Heart right ventricle (tissue), 16 donors: ENCODE measurements at places on chromosomes 13 and 19. TPM values are rescaled to one million over a fixed set of nuclear protein-coding genes. Genes with fewer than 3 reads are reported as not detected.

- no peak overlapping the region for H3K4me3 ChIP-seq
- no peaks in the 10 kb centered on the region for H3K27me3 ChIP-seq
- no peak for DNase-seq
- no peaks in the 10 kb centered on the region for H3K4me1 ChIP-seq
- H3K27ac ChIP-seq: no peak overlapping the region
- peaks cover 94% of the 10 kb centered on the region for H3K36me3 ChIP-seq
Measured at GRCh38 chr19:17734146-17734545, 14.9 kb downstream of the MAP1S start.

GRCh38 chr13:44237881-44238421, 135.7 kb upstream of the SERP2 start:
- H3K4me1 ChIP-seq: peaks cover 35% of the 10 kb centered on the region
- peak overlapping the region; percentile 80 for H3K27ac ChIP-seq
- DNase-seq: no peak
- no peaks in the 10 kb centered on the region for H3K36me3 ChIP-seq

DNA sequence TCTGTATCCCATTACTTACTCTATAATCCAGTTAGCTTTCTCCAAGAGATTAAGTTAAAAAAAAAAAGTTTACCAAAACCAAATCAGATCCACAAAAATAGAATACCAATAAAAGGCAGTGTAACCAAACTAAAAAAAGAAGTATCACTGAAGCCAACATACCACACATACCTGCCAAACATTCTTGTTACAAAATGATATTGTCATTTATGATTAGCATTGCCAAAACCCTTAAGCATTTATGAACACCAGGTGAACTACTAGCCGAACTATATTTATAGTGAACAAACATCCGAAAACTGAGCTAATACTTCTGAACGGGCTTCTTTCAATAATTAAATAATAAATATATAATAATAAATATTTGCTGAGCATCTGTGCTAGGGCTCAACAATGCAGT, 59.1 kb upstream of the EEF1AKMT1 start:
- no peaks in the 10 kb centered on the region for H3K36me3 ChIP-seq
- H3K4me3 ChIP-seq: peak overlapping the region; percentile 49
- DNase-seq: no peak
- H3K27ac ChIP-seq: peak overlapping the region; percentile 15

DNA sequence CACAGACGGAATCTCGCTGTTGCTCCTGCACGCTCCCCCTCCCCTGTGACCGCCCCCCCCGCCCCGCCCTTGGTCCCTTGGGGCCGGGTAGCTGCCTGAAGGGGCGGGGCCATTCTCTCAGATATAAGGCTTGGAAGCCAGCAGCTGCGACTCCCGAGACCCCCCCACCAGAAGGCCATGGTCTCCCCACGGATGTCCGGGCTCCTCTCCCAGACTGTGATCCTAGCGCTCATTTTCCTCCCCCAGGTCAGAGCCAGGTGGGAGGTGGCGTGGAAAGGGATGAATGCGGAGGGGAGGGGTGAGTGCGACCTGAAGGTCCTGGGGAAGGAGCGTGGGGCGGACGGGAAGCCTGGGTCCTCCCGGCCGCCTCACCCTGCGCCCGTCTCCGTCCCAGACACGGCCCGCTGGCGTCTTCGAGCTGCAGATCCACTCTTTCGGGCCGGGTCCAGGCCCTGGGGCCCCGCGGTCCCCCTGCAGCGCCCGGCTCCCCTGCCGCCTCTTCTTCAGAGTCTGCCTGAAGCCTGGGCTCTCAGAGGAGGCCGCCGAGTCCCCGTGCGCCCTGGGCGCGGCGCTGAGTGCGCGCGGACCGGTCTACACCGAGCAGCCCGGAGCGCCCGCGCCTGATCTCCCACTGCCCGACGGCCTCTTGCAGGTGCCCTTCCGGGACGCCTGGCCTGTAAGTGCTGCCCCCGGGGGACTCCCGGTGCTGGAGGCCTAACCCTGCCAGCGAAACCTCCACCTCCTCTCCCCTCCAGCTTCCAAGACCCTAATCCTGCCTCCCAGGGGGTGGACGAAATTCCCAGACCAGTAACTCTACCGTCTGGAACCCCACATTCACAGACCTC, at the start of gene DLL3:
TSS of gene DLL3 (plus strand) at position 150 of the 845 bp plus-strand sequence. CDS start at position 178, 28 bp downstream.
- no peaks in the 10 kb centered on the region for H3K36me3 ChIP-seq
- no peaks in the 10 kb centered on the region for H3K4me1 ChIP-seq
- H3K4me3 ChIP-seq: peak within 1 kb of the TSS; percentile 18
- DNase-seq: no peak
- H3K27ac ChIP-seq: no peak within 1 kb of the TSS

GRCh38 chr19:10899151-10899653, 27.8 kb downstream of the CARM1 start:
- no peaks in the 10 kb centered on the region for H3K27me3 ChIP-seq
- H3K4me3 ChIP-seq: no peak overlapping the region
- no peaks in the 10 kb centered on the region for H3K36me3 ChIP-seq
- peak; percentile 54 for DNase-seq
- H3K27ac ChIP-seq: peak overlapping the region; percentile 78

DNA sequence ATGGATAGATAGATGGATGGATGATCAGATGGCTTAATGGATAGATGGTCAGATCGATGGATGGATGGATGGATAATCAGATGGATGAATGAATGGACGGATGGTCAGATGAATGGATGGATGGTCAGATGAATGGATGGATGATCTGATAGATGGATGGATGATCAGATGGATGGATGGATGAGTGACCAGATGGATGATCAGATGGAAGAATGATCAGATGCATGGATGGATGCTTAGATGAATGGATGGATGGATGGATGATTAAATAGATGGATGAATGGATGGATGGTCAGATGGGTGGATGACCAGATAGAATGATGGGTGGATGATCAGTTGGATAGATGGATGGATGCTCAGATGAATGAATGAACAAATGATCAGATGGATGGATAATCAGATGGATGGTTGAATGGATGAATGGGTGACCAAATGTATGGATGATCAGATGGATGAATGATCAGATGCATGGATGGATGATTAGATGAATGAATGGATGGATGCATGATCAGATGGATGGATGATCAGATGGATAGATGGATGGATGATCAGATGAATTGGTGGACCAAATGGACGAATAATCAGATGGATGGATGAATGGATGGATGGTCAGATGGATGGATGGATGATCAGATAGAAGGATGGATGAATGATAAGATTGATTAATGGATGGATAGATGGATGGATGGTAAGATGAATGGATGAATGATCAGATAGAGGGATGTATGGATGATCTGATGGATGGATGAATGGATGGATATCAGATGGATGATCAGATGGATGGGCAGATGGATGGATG, 205.1 kb downstream of the TEX29 start:
- no peak overlapping the region for H3K4me3 ChIP-seq
- no peaks in the 10 kb centered on the region for H3K36me3 ChIP-seq
- H3K4me1 ChIP-seq: peaks cover 12% of the 10 kb centered on the region
- no peak for DNase-seq
- peaks cover 29% of the 10 kb centered on the region for H3K27me3 ChIP-seq
- H3K27ac ChIP-seq: no peak overlapping the region

DNA sequence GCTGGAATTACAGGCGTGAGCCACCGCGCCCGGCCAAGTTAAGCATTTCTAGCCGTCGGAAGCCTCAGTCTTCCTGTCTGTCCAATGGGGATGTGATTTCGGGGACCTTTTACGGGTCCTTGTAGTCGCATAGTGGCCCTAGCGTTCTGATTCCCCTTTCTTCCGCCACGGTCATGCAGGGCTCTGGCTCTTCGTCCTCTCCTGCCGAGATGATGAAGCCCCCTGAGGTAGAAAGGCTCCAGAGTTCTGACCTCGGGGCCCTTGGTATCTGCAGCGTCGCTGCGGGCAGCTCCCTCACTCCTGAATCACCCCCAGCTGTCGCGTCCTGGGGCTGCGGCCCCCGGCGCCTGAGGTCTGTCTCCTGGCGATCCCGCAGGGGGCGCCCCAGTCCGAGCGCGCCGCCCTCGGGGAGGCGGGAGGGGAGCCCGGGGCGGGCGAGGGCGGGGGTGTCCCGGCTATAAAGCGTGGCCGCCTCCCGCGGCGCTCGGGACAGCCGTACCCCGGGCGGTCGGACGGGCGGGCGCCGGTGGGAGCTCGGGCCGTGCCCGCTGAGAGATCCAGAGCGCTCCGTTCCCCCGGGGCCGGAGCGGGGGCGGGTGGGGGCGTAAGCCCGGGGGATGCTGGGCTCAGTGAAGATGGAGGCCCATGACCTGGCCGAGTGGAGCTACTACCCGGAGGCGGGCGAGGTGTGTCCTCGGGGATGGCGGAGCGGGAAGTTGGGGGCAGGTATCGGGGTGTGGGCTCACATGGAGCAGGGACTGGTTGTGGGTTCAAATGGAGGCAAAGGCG, at the start of gene FOXA3:
TSS of gene FOXA3 (plus strand) at position 487 of the 789 bp plus-strand sequence. CDS start at position 618, 131 bp downstream.
- peak; percentile 43 for DNase-seq
- H3K4me3 ChIP-seq: peak within 1 kb of the TSS; percentile 85

DNA sequence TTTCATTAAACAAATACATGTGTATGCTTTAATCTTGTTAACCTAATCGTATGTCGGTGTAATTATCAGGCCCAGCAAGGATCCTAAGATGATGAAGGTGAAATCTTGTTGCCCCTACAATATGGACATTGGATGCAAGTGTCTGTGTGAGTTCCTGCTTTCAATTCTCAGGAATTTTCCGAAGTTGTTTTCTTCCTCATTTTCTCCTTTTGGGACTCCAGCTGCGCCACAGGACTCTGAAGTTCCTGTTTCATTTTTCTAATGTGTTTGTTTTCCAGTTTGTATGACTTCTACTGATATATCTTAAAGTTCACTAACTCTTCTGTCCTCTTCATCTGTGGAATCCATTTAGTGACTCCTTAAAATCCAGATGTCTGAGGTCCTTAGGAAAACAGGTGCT, 11.9 kb upstream of the OR7D2 start:
- peaks cover 46% of the 10 kb centered on the region for H3K36me3 ChIP-seq
- no peak for DNase-seq
- no peaks in the 10 kb centered on the region for H3K4me1 ChIP-seq
- H3K4me3 ChIP-seq: no peak overlapping the region

DNA sequence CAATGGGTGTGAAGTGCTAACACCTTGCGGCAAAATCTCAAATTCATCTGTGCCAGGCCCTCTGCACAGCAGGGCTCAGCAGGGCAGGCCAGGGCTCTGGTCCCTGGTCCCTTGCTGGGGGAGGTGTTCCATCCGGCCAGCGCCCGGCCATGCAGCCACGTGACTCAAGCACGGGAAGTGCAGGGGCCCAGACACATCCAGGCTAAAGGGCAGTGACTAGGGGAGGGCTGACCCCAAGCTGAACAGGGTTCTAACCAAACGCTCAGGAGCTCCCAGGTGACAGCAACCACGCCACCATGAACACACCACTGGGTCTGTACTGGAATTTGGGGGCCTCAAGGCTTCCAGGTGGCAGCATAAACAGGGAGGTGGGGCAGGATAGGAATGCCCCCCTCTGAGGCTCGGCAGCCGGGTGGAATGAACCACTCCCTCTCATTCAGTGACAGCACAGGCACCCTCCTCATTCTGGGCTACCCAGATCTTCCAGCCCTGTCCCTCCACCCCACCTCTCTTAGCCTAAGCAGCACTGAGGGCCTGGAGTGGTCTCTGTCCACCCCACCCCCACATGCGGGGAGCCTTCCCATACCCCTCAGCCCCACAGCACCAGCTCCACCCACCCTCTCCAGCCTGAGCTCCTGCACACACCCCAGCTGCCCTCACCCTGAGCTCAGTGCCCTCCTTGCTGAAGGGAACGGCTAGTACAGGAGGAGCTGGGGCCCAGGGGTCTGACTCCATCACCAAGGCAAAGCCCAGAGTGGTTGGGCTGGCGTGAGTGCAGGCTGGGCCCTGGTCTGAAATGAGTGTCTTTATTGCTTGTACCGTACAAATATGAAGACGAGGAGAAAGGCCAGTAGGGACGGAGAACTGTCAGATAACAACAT, 5.3 kb upstream of the CCNP start:
- peaks cover 24% of the 10 kb centered on the region for H3K36me3 ChIP-seq
- no peaks in the 10 kb centered on the region for H3K27me3 ChIP-seq
- no peak overlapping the region for H3K4me3 ChIP-seq

GRCh38 chr13:28582892-28583240, 76.1 kb upstream of the POMP start:
- H3K36me3 ChIP-seq: no peaks in the 10 kb centered on the region
- no peak overlapping the region for H3K4me3 ChIP-seq
- no peak overlapping the region for H3K27ac ChIP-seq
- no peak for DNase-seq
- H3K4me1 ChIP-seq: no peaks in the 10 kb centered on the region

DNA sequence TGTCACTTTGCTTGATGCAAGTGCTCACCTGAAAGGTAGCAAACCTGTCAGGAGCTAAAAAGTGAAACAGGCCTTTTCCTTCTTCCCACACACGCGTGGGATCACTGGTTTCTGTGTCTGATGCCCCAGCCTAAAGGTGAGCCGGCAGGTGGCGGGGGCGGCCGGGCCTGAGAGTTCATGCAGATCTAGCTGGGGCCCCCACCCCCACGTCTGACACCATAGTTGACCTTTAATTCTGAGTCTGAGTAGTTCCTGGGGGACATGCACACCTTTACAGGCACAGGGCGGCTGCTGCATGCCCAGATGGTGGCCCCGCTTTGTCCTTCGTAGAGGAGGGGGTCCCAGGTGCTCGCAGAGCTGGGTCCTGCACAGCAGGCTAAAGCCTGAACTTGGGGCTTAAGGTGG, 345.3 kb downstream of the TEX29 start:
- DNase-seq: no peak
- H3K4me3 ChIP-seq: no peak overlapping the region
- H3K4me1 ChIP-seq: no peaks in the 10 kb centered on the region
- no peak overlapping the region for H3K27ac ChIP-seq

GRCh38 chr13:37741536-37741935, 128.0 kb downstream of the TRPC4 start:
- DNase-seq: no peak
- H3K4me1 ChIP-seq: no peaks in the 10 kb centered on the region
- H3K4me3 ChIP-seq: no peak overlapping the region
- H3K36me3 ChIP-seq: no peaks in the 10 kb centered on the region
- no peak overlapping the region for H3K27ac ChIP-seq
- no peaks in the 10 kb centered on the region for H3K27me3 ChIP-seq

GRCh38 chr13:98174307-98174706, 2.8 kb downstream of the RNF113B start:
- DNase-seq: no peak
- no peaks in the 10 kb centered on the region for H3K27me3 ChIP-seq
- no peaks in the 10 kb centered on the region for H3K36me3 ChIP-seq
- H3K27ac ChIP-seq: no peak overlapping the region

DNA sequence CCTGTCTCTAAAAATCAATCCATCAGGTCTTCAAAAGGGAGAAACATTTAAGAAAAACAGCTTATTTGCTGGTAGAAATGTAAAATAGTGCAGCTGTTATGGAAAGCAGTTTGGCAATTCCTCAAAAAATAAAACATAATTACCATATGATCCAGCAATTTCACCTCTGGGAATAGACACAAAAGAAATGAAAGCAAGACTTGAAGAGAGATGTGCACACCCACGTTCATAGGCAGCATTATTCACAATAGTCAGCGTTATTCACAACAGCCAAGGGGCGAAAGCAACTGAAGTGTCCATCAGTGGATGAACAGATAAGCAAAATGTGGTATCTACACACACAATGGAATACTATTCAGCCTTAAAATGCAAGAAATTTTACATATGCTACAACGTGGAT, 45.1 kb upstream of the DOCK9 start:
- no peaks in the 10 kb centered on the region for H3K36me3 ChIP-seq
- no peak for DNase-seq
- H3K27me3 ChIP-seq: no peaks in the 10 kb centered on the region
- peak overlapping the region; percentile 49 for H3K27ac ChIP-seq
- no peak overlapping the region for H3K4me3 ChIP-seq

LILRB3 gene
- 2.0 TPM for total RNA-seq

NLRP11 gene
- total RNA-seq: not detected

NKPD1 gene
- not detected for total RNA-seq

SPC24 gene
- total RNA-seq: 1.6 TPM

THOP1 gene
- total RNA-seq: 56.1 TPM

PPP2R1A gene
- total RNA-seq: 379 TPM

ZNF177 gene
- 1.6 TPM for total RNA-seq

GAPDHS gene
- not detected for total RNA-seq

ADPRHL1 gene
- total RNA-seq: 538 TPM

CYP4F8 gene
- total RNA-seq: not detected

CYP2S1 gene
- total RNA-seq: not detected
